ENCODE measurements at places on chromosomes 3 and 15.

DNA sequence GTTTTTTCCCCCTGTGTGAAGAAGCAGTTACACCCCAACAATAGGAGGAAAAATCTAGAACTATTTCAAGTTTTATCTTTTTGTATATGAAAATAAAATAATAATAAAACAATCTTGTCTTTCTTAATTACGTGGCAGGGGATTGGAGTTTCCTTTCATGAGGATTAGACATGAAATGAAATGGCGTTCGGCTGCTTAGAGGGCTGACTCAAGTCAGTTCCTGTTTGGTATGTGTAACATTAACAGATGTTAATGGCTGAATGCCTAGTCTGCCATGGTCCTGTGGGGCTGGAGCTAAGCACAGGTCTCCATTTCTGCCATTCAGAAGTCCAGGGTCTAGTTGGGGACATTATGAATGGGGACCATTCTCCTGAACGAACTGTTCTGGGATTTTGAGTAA, 3.1 kb upstream of the EXOG start:
- DNase-seq: no peak

- DNase-seq: no peak
Measured at GRCh38 chr3:125160606-125161371, 51.8 kb downstream of the SLC12A8 start.

GRCh38 chr3:37626736-37627565, 234.7 kb upstream of the CTDSPL start:
- no peak for DNase-seq

DNA sequence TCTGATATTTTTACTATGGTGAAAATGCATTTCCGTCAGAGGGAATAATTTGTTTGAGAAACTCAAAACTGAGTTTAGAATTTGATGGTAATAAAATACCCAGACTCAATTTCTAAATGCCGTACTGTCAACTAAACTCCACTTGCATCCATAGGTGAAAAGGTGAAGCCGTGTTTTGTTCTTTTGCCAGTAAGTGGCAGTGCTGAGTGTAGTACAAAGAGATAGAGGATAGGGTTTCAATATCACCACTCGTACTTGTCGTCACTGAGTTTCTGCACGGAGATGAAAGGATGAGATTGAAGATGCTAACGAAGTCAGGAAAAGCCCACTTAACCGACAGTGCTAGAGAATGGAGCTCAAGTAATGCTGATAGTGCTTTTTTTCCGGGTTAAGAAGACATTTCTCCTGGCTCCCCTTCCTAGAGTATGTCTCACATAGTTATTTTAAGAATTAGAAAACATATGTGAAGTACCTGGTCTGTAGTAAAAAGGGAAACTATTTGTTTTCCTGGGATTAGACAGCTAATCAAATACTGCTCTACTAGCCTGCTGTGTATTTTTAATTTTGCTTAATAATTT, 345.1 kb downstream of the IL5RA start:
- no peak for DNase-seq

- DNase-seq: no peak
Measured at GRCh38 chr3:145936971-145937370, 224.0 kb downstream of the PLOD2 start.

GRCh38 chr3:194306771-194307640, 44.1 kb downstream of the CPN2 start:
- DNase-seq: no peak

DNA sequence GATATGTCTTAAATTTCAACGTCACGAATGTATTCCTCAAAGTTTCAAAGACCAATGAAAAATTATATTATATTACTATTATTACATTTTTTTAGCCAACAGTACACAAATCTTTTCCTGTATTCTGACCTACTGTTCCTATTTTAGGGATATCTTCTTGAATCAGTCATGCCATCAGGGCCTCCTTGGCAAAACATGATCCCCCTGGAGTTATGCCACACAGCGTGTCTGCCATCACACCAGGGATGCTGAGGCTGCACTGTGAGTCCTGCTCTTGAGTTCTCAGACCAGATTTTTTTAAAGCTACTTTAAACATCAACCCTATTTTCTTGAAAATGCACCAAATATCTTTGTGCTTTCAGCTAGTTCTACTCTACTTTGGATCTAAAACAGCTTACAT, 425.9 kb upstream of the ZNF385D start:
- no peak for DNase-seq
